ENCODE measurements at places on chromosomes 5 and 9.

- no peak for DNase-seq
Observed at GRCh38 chr9:72464857-72465592, 56.4 kb upstream of the TMC1 start.

- DNase-seq: no peak
Observed at GRCh38 chr5:152379331-152379730, 25.7 kb downstream of the NMUR2 start.

DNA sequence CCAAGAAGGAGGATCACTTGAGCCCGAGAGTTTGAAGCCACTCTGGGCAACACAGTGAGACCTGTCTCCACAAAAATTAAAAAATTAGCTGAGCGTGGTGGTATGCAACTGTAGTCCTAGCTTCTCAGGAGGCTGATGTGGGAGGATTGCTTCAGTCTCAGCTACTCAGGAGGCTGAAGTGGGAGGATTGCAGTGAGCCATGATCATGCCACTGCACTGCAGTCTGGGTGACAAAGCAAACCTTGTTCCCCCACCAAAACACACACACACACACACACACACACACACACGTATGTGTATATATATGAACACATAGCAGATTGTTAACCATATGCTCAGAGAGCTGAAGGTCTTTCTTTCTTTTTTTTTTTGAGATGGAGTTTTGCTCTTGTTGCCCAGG lies 157.5 kb upstream of the MAST4 start:
- DNase-seq: no peak

- DNase-seq: no peak
Observed at GRCh38 chr9:38048316-38048969, 20.6 kb downstream of the SHB start.

DNA sequence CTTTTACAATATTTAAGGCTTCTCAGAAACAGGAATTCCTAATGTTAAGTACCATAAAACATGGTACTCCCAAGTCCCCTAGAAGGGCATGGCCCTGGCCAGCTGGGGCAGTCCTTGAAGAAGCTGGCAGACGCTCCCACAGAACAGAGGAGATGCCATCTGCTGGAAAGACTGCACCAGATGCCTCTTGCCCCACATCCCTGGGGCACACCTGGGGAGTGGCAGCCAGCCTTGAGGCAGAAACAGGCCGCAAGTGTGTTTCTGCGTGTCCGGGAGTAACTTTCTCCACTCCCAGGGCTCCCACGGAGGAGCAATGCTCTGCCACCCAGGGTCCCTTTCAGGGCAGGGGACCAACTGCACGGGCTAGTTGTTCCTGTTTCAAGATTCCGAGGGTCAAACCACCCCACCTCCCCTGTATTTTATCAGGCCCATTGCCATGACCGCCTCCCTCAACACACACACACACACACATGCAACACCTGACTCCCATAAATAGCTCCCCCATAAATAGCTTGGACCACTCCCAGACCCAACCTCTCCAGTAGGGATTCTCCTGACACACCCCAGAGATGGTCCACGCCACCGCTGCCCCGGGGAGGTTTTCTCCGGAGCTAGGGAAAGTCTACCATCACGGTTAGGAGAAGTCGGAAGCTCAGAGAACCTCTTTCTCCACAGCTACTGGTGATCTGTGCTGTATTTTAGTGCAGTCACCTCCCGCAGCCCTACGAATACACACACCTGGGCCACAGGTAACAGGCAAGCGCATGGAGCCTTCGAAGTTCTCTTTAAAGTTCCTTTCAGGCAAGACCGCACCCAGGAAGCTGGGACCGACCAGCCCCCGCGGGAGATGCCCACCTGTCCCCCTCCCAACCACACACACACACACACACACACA lies 1.5 kb downstream of the SPOCK1 start:
- no peak for DNase-seq

- DNase-seq: no peak
Observed at GRCh38 chr9:87665505-87665904, 60.4 kb upstream of the CTSL start.

DNA sequence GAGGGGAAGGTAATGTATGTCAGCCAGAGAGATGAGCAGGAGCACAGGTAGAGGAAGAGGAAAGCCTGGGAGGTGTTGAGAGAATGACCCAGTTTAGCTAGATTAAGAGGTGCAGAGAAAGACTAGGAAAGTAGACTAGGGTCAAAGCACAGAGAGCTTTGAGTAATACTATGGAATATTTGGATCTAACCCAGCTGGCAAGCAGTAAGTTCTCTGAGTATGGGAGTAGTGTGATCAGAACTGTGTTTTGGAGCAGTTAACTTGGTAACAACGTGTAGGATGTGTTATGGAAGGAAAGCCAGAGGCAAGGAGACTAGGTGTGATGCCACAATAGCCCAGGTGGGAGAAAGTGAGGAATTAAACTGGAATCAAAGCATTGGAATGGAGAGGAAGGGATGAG lies 84.9 kb upstream of the PTGER4 start:
- no peak for DNase-seq

- DNase-seq: no peak
Observed at GRCh38 chr5:142202282-142202681, 93.7 kb downstream of the NDFIP1 start.

DNA sequence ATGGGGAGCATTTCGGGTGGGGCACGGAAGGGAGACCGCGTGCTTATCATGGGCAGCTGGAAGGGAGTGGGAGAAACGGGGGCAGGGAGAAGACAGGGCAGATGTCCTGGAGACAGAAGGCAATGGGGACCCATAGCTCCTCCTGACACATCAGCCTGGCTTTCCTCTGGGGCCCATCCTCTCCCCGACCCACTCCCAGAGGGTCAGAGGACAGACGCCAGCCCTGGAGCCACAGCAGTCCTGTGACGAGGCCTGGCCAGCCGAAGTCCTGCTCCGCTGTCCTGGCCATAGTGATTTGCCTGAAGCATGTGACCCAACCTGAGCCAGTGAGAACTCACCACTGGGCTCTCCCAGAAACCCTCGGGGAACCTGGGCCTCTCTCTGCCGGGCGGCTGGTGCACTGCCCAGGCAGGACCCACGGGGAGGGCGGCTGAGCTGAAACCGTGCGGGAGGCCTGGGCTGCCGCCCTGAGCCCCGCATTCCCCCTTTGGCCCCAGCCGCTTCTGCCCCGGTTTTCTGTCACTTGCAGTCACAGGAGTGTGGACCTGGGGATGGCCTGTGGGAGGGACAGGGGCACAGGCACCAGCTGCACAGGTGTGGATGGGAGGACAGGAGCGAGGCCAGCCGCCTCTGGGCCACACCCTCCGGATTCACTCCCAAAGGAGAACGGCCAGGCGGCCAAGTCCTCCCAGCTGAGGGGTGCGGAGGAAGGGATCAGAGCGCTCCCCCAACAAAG lies 19.8 kb downstream of the ADAMTS2 start:
- DNase-seq: no peak

DNA sequence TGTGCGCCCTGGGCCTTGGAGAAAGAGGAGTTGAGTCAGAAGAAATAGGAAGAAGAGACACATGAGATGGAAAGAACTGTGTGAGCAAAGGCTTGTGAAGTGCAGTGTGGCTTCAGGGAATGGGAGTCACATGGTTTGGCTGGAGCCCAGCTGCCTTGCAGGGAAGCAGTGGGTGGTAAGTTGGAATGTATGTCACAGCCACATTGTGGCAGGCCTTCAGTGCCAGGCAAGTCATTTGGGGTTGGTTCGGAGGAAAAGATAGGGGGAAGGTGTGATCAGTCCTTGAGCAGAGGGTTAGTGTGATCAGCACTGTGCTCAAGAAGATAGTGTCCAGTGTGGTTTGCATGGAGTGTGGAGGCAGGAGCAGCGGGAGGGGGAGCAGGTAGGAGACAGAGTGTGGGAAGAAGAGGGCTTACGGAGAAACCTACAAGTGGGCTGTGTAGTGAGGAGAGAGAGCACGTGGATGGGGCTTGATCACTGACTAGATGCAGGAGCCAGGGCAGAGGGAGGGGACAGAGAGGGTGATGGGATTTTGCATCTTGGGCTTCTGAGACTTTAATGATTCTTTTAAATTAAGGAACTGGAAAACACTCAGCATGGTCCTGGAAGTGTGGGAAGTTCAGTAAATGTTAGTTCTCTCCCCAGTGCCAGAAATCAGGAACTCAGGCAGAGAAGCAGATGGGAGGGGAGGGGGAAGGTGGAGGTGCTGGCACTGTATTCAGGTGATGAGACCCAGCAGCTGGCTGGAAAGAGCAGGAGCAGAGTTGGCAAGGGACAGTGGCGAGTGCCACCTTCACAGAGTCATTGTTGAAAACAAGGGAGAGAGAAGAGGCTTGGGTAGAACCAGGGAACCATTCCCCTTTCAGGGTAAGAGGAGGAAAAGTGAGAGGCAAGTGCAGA lies 46.6 kb downstream of the ARHGAP26 start:
- DNase-seq: no peak

- DNase-seq: no peak
Observed at GRCh38 chr9:107188376-107188775, 94.7 kb upstream of the RAD23B start.

- no peak for DNase-seq
Observed at GRCh38 chr5:171640480-171640879, 145.1 kb upstream of the SMIM23 start.

- DNase-seq: no peak
Observed at GRCh38 chr5:73157414-73158303, 15.3 kb upstream of the TMEM174 start.

GRCh38 chr9:89171231-89171630 lies 7.4 kb downstream of the SHC3 start:
- DNase-seq: no peak

- DNase-seq: no peak
Observed at GRCh38 chr9:89387197-89387849, 69.0 kb downstream of the SECISBP2 start.

DNA sequence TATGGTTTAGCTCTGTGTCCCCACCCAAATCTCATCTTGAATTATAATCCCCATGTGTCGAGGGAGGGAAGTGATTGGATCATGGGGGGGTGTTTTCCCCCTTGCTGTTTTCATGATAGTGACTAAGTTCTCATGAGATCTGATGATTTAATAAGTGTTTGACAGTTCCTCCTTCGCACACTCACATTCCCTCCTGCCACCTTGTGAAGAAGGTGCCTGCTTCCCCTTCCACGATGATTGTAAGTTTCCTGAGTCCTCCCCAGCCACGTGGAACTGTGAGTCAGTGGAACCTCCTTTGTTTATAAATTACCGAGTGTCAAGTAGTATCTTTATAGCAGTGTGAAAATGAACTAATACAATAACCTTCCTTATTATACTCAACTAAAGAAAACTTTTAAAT lies 24.3 kb upstream of the TEX10 start:
- no peak for DNase-seq

DNA sequence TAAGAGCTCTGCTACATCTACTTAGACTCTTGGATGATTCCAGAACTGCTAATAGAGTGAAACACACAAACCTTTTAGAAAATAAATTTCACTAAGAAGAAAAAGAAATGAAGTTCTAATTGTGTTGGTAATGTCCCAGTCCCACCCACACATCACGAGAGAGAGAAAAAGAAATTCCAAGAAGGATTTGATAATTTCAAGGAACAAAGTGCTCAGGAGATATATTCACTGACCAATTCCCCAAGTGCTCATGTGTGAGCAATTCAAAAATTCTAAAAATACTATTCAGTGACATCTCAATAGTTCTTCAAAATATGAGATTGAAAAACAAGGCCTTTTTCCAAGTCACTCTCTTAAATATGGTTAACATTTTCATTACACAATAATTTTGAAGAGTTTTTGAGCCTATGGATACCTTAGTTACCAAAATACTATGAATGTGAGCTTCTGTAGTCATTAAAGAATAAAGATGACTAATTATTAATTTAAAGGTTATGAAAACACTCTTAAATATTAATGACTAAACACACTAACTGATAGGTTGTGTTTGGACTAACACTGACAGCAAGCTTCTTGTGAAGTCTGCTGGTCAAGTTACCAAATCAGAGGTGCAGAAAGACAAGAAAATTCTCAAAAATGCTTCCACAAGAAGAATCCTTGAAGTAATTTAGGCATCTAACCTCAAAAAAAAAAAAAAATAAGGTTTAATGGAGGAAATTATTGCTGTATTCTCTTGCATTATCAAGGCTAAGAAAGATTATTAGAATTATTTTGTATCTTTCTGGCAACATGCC lies 245.3 kb downstream of the PDE4D start:
- no peak for DNase-seq

DNA sequence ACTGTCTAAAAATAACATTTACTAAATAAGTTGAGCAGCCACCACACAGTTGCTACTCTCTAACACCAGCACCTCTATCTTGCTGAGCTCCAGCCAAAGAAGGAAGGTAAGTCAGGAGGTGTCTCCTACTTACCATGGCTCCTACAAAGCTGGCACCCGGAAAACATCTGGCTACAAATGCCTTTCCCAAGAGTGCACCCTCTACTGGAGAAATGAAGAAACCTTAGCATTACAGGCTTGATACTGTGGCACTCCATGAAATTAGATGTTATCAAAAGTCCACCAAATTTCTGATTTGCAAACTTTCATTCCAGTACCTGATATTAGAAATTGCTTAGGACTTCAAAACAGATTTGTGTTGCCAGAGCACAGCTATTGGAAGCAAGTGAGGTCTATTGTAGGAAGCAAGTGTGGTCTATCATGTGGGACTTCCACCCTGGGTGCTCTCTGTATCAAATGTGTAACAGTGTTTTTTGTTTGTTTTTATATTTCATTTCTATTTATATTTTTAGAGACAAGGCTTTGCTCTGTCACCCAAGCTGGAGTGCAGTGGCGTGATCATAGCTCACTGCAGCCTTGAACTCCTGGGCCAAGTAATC lies 25.7 kb upstream of the RFK start:
- DNase-seq: no peak

DNA sequence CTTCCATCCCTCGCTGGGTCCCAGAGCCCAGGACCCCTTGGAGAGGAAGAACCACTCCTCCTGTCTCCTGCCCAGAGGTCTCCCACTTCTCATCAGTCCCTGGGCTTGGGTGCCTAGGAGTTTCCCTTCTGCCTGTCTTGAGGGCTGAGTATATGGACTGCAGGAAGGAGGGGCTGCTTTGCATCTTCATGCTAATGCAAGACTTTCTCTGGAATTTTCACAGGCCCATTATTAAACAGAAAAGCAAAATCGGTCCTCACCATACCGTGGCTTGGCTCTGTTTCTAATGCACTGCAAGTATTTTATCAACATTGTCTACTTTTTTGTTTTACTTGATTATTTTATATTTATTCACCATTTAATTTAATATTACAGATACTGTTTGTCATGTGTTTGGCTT lies 34.5 kb downstream of the TRIO start:
- DNase-seq: no peak

DNA sequence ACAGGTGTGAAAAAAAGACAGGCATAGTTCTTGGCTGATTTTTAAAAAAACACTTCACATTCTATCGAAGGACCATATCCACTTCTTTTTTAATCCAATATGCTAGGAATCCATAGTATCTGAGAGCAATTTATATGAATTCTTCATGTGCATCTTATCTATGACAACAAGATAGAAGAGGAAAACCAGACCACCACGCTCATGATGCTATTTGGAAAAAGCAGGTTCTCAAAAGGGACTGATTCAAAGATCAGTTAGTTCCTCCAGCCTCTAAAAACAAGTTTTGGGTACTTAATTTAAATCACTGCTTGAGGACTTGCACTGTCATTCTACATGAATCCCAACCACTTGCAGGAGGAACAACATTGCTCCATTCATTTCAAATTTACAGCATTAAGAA lies 6.3 kb downstream of the MEF2C start:
- DNase-seq: no peak
